ENCODE measurements at places on chromosomes 1 and 21. TPM values are rescaled to one million over a fixed set of nuclear protein-coding genes. Genes with fewer than 3 reads are reported as not detected.

GRCh38 chr21:32389337-32390015 lies 3.3 kb downstream of the URB1 start:
- no peak for DNase-seq

DNA sequence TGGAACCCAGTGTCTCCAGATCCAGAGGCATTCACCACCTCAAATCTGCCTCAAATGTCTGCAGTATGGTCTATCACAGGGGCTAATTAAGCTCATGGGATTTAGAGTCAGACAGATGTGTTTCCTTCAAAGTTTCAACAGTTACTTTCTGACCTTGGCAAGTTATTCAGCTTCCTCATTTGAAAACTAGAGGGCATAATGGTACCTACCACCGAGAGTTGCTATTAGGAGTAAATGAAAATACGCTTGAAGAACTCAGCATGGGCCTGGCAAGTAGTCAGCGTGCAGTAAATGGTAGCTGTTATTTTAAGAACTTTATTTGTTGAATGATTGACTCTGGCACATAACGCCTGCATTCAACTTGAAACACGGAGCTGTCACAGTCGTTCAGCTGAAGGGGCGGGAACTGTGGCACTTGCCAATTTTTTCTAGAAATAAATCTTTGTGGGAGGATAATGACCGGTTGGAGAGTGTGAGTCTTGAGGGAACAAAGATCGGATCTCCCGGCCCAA lies 1.2 kb upstream of the CAP1 start:
- no peak for DNase-seq

The SLC25A34 gene
- polyA plus RNA-seq: 0.25 TPM

- no peak for DNase-seq
Observed at GRCh38 chr1:112678605-112679004, 4.1 kb downstream of the MOV10 start.

GRCh38 chr1:145991735-145992412 lies 4.5 kb downstream of the TXNIP start:
- no peak for DNase-seq

DNA sequence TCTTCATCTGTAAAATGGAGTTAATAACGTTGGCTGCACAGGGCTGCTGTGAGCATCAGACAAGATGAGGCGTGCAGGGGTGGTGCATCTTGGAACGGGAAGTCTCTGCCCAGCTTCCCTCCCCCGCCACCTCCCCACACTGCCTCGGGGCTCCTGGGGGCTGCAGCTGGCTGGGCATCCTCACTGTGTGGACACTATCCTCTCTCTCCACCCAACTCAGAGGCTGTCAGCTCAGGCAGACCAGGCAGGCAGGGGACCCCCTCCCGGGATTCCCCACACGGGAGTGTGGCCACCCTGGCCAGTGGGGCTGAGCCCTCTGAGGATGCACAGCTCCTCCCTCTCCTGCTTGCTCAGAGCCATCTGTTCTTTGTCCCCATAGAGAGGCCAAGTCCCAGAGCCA lies 122.7 kb downstream of the CCDC185 start:
- no peak for DNase-seq

DNA sequence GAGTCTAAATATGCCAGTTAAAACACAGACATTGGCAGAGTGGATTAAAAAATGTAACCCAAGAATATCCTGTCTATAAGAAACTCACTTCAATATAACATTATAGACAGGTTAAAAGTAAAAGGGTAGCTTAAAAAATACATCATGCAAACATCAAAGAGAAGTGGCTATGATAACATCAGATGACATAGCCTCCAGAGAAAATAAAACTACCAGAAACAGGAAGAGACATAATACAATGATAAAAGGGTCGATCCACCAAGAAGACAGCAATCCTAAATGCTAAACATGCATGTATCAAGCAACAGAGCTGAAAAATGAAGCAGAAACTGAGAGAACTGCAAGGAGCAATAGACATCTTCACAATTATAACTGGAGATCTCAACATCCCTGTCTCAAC lies 190.2 kb upstream of the NR5A2 start:
- no peak for DNase-seq

GRCh38 chr1:242738702-242739645 lies 214.5 kb upstream of the PLD5 start:
- DNase-seq: no peak

DNA sequence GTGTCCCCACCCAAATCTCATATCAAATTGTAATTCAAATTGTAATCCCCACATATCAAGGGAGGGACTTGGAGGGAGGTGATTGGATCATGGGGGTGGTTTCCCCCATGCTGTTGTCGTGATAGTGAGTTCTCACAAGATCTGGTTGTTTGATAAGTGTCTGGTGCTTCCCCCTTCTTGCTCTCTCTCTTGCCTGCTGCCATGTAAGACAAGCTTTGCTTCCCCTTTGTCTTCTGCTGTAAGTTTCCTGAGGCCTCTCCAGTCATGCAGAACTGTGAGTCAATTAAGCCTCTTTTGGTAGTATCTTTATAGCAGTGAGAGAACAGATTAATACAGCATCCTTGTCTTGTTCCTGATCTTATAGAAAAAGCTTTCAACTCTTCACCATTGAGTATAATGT lies 6.5 kb upstream of the LRRC39 start:
- no peak for DNase-seq

The PEX10 gene
- polyA plus RNA-seq: 27.1 TPM

DNA sequence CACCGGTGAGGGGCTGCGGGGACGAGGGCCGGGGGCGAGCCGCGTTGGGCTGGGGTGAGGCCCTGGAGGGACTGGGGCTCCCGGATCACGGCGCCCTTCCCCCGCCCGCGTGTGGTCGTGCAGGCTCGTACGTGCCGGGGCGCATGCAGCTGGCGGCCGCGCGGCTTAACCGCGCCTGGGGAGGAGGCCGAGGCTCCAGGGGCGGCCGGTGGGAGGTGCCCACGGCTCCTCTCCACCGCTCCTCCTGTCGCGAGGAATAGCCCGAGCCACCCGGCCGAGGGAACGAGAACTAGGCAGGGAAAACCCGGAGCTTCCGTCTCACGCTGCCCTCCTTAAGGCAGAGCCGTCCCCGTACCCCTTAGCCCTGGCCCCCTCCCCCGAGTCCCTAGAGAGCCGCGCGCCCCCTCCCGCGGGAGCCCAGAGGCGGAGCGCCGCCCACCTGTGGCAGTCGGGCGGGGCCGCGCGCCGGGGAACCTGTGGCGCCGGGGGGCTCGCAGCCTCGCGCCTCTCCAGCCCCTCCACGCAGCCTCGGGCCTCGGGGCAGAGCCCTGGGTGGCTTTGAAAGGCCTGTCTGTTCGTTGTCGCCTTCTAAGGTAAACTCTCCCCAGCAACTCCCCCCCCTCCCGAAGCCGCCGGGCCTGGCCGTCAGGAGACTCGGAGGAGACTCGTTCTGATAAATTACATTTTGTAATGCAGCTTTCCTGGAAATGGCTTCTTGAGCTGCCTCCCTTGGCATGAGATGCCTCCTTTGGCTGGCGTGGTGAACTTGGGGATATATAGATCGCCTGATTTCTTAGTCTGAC lies 746 bp downstream of the AK4 start:
- DNase-seq: no peak

DNA sequence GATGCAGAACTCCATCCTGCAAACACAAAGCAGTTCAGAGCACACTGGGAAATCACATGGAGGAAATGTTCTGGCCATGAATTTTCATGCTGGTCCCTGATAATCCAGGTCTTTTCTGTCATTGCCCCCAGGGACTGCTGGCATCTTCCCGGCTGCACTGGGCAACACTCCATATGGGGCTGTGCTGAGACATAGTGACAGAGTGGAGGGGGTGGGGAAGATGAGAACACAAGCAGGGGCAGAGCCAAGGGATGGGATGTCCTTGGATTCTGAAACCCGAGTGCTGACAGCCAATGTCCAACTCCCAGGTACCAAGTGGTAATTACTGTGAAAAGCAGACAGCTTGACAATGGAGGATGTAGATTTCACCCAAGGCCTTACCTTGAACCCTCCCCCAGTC lies 185.7 kb downstream of the HIVEP3 start:
- no peak for DNase-seq

The RNF207 gene
- 3.1 TPM for polyA plus RNA-seq

DNA sequence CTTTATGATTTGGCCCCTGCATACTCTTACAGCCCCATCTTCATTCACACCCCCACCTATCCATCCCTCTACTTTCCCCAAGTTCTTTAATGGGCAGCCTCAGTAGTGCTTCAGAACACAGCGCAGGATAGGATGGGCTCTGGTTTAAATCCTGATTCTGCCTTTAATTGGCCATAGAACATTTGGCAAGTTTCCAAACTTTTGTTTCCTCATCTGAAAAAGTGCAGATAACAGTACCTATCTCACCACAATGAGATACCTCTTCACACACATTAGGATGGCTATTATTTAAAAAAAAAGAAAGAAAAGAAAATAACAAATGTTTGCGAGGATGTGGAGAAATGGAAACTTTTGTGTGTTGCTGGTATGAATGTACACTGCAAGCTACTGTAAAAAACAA lies 142.5 kb upstream of the VANGL1 start:
- DNase-seq: no peak
